ENCODE measurements at places on chromosomes 7 and 10.

GRCh38 chr10:21813946-21814345 is 189.6 kb downstream of the DNAJC1 start:
- DNase-seq = peak; percentile 36

DNA sequence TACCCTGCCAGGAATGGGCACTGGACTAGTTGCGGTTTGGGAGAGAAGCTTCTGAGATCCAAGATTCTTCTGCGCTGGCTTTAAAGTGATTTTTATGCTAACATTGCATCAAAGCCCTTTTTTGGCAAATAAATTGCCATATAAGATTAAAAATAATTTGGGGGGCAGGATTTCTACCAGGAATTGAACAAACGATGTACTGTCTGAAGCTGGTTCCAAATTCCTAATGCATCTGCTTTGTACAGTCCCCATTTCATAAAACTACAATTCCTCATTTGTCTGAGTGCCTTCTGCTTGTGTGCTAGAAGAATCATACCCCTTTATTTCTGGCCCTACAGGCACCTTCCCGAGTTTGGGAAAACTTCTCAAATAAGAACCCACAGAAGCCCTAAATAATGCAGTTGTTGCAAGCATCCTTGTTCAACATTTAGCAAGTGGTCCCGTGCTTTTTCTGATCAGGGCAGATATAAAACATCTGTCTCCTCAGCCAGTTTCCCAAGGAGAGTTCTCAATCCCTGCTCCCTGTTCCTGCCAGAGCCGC is 349.7 kb downstream of the PTEN start:
- DNase-seq = no peak

GRCh38 chr7:154929006-154929726 is 73.8 kb downstream of the PAXIP1 start:
- DNase-seq = peak; percentile 12

- no peak for DNase-seq
These were observed 35.7 kb downstream of the OR13A1 start for GRCh38 chr10:45279682-45280081.

DNA sequence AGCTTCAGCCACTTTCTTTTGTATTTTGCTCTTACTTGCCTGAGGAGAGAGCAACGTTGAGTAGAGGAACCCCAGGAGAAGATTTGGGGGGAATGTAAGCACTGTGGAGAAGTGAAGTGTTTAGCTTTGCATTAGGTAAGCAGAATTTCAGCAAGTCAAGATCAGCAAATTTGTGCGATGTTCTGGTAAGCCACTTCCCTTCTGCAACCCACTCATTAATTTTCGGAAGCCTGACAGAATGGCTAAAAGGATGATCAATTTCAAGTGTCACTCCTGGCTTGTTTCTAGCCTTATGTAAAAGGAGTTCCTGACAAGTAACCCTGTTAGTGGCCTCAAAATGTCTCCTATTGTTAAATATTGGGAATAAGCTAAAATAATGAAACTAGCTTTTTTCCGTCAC is 48.5 kb upstream of the NXPH1 start:
- no peak for DNase-seq

GRCh38 chr10:95761939-95762492 is 6.1 kb downstream of the ENTPD1 start:
- no peak for DNase-seq

DNA sequence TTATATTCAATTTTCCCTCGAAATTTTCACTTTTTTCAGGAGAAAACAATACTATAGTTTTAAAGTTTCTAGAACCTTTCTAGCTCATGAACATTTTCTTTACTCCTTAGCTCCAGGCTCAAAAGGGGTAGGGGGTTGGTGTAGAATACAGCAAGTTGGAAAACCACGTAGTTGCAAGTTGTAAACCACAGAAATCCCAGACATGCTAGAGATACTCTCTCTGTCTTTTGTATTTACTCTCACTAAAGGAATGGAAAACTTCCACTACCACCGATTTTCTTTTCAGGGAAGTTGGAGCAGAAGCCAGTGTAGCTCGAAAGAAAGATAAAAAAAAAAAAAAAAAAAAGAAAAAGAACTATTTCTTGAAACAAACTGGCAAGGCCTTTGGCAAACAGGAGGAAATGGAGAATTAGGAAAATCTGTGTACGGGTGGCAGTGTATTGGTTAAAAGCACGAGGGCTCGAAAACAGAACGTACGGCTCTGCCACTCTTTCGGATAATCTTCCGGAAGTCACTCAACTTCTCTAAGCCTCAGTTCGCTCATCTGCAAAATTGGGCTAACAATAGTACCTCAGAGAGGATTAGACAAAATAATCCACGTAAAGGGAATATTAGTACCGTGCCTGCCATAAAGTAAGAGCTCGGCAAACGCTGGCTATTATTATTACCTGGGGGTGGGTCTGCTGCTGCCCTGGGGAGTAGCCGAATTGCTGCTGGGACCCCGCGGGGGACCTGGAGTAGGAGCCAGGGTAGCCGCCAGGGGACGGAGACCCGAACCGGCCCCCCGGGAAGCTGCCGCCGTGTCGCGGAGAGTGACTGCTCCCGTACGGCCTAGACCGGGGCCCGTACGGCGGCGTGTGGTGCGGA is 628 bp downstream of the MPLKIP start:
- peak; percentile 47 for DNase-seq

- no peak for DNase-seq
These were observed 937.1 kb downstream of the REEP3 start for GRCh38 chr10:64458306-64458705.

DNA sequence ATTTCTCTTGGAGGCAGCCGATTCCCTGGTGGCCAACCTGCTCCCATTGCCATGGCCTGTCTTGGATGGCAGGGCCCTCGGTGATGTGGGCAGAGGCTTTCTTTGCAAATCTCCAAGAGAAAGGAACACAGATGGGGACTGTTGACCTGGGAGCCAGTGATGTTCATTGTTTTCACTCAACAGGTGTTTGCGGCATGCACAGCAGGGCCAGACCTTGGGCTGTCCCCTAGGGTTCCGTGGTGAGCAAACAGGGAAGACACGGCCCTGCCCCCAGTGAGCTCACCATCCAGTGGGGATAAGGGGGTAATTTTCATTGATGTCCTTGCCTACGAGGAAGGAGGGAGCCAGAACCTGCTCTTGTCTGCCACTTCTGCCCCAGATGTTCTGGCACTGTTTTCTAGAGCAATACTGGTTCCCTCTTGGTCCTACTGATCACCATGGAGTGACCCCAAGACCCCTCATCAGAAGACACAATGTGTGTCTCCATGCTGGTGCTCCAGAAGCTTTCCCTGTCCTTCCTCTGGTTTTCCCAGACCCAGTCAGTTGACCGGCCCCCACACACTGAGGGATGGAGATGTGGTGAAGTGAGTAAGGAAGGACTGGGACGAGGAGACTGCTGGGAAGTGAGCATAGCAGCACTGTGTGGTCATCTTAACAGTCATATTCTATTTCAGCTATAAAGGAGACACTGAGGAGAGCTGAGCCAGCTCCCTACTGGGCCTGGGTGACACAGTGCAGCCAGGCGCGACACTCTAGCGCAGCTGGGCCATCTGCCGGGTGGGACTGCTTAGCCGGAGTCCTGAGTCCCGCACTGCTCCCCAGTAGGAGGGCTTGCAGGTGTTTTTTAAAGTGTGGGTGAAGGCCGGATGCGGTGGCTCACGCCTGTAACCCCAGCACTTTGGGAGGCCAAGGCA is 20.4 kb upstream of the FIGNL1 start:
- no peak for DNase-seq

GRCh38 chr10:76864922-76865321 is 772.7 kb downstream of the KCNMA1 start:
- no peak for DNase-seq

DNA sequence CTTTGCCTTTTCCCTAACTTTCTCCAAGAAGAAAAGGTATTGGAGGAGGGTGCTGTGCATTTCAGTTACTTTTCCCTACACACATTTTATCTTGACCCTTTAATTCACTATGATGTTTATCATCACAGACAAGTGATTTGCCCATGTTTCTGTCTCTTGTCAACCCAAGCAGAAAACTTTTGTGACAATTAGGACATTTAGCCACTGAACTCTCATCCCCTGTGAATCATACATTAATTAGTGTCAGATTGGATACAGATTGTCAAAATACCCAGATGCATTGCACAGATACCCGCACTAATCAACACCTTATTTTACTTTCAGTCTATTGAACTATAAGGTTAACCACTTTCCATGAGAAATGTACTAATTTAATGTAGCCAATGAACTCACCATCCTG is 912.9 kb downstream of the SORCS1 start:
- no peak for DNase-seq

- no peak for DNase-seq
These were observed 186.6 kb downstream of the EMX2 start for GRCh38 chr10:117729156-117729555.

DNA sequence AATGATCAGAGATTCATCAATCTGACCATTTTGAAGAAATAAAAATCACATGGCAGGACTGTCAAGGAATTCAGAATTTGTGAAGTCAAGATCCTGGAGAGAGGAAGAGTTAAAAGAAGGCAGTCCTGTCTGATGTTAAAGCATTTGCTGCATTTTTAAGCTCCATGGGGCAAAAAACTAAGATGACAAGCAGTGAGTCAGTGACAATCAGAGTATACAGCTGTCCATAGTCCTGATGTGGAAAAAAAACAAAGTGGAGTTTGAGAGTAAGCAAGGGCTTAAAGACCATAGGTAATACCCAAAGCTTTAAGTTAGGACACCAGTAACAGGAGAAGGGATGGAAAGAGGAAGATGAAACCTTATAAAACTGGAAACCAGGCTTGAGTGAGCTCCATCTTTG is 412.7 kb upstream of the ANKRD30A start:
- DNase-seq = no peak

GRCh38 chr10:32049113-32049512 is 7.1 kb downstream of the KIF5B start:
- DNase-seq = no peak

DNA sequence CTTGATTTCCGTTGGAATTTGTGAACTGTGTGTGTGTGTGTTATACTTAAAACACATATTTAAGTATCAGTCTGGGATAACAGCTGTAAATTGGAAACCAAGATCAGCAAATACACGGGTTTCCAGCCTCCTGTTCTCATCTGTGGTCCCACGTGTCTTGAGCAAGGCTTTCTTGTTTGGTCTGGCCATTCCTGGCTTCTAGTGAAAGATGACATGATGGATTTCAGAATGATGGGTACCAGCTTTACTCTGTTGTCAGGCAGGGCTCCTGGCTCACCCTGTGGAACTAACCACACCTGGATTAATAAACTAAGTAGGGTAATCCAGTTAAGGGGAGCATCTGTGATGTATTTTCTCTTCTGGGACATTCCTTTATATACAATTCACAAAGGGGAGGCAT is 346.2 kb upstream of the AOAH start:
- DNase-seq = no peak

GRCh38 chr7:128812514-128813168 is 17.6 kb upstream of the FLNC start:
- peak; percentile 46 for DNase-seq

GRCh38 chr7:74498996-74499834 is 45.5 kb downstream of the GTF2IRD1 start:
- DNase-seq = no peak

- no peak for DNase-seq
These were observed 2.3 kb downstream of the DENND2A start for GRCh38 chr7:140638173-140638791.

- DNase-seq = peak; percentile 70
These were observed 1.0 kb downstream of the CHST15 start for GRCh38 chr10:124092250-124092859.

DNA sequence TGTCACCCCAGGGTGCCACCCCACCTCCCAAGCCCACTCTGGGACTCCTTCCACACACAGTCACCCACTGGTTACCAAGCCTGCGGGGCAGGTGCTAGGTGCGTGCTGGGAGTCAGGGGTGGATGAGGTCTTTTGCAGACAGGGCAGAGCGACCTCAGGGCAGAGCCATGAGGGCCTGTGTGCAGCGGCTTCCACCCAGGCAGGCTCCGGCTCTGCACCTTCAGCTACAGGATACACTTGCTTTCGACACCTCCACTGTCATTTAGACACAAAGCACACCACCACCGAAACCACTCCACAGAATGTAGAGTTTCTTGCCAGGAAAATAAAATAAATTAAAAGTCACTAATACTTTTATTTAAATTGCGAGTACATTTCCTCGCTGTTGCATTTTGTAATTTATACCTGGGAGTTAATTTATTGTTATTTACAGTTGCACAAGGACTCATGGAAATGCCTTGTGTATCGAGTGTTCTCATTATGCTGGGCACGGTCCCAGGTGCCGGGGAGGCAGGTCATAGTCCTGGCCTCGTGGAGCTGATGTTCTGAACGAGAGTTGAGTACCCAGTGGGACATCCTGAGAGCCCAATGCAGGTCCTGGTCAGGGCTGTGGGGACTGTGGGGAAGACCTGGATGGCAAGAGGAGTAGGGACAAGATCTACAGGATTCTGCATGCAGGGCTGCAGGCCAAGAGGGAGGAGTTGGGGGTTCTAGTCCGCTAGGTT is 127.8 kb downstream of the CUX1 start:
- DNase-seq = no peak

DNA sequence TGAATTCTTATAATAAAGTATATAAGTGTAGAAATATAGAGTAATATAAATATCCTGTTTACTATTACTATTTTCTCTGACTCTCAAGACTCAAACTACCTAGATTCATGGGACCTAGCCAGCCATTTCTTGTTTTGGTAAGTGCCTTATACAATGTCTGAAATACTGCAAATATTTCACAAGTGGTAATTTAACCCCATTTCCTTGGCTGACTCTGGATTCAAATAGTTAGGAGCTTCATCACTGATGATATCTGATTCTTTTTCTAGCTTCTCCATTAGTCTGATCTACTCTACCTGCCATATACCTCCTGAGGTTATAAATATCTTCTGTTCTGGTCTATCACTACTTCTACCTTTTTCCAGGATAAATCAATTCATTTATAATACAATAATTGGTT is 6.4 kb upstream of the RALA start:
- DNase-seq = no peak

DNA sequence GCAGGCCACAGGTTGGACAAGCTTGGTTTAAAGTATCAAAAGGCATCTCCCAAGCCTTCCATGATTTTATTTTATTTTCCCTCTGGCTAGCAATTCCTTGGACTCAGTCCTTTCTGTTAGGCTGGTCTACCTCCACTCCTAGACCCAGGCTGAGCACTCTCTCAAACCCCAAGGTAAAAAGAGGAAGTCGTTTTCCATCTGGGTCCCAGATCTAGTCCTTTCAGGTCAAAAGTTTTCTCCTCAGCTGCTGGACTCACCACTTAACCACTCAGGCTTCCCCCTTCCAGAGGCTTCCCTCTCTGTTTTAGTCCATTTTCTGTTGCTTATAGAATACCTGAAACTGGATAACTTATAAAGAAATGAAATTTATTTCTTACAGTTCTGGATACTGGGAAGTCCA is 252.3 kb upstream of the MKLN1 start:
- DNase-seq = no peak

DNA sequence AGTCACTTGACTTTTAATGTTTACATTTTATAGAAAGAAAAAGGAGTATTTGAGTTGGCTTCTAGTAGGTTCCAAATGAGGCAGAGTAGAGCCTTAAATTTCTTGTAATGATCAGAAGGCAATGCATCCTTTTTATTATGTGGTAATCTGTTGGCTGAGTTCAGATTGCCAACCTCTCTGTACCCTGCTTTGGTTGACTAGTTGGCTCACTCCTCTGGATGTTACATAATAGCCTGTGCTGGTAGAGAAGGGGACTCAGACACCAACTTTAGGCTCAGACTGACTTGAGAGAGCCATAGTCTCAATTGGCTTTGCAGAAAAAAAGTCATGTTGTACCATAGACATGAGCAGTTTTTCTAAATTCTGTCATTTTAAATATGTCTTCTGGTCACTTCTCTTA is 46.8 kb upstream of the GLCCI1 start:
- DNase-seq = no peak

- DNase-seq = no peak
These were observed 72.5 kb upstream of the CTBP2 start for GRCh38 chr10:125232841-125233240.
